ENCODE measurements at places on chromosomes 1 and 21.

- DNase-seq, result no peak
Observed at GRCh38 chr1:164950541-164950986, 391.6 kb downstream of the PBX1 start.

- DNase-seq, result no peak
Observed at GRCh38 chr1:21262293-21263051, 27.8 kb downstream of the ECE1 start.

DNA sequence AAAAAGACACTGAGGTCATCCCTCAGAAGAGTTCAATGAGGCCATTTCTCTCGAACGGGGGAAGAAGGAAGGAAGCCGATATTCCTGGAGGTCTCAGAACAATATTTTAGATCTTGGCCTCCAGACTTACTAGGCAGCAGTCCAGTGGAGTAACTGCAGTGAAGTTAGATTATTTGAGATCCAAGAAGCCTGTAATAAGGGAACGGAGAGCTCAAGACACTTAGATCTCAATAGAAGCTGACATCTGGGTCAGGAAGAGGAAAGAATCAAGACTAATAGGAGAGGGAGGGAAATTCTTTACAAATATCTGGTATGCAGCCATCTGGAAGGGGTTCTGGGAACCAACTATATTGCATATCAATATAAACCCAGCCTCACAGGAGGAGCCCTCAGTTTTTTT, 13.6 kb upstream of the ENAH start:
- DNase-seq, result no peak

- DNase-seq, result no peak
Observed at GRCh38 chr1:109199710-109200109, 14.0 kb upstream of the SARS1 start.

DNA sequence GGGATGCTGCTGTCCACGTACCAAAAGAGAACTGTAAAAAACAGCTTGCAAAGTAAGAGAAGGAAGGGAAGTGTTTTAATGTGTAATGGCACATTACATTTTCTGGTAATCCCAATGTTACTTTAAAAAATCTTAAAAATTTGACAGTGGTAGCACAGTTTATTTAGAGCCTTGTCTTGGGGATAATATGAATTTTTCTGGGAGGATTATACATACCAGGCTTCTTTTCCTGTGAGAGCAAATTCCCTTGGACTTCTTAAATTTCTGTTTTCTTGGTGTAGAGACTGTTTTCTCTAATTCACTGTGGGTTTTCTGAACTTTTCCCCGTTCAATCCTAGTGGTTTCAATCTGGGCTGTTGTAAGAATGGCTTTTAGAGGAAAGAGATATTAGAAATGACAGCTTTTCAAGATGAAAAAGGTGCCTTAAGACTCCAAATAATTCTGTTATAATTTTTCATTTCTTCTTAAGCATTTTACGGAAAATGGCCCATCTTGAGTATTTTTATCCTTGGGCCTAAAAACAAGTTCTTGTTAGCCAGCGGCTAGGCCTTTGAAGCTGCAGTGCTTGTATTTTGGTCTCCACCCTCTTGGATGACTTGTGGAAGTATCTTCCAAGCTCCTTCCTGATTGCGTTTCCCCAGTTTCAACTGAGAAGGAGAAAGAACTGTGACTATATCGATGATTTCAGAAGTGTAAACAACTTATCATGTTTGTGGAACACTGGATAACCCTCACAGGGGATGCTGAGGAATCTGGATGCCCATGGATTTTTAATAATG, 70.0 kb downstream of the LEPR start:
- no peak for DNase-seq

GRCh38 chr1:214506972-214507431, 44.4 kb downstream of the PTPN14 start:
- no peak for DNase-seq

DNA sequence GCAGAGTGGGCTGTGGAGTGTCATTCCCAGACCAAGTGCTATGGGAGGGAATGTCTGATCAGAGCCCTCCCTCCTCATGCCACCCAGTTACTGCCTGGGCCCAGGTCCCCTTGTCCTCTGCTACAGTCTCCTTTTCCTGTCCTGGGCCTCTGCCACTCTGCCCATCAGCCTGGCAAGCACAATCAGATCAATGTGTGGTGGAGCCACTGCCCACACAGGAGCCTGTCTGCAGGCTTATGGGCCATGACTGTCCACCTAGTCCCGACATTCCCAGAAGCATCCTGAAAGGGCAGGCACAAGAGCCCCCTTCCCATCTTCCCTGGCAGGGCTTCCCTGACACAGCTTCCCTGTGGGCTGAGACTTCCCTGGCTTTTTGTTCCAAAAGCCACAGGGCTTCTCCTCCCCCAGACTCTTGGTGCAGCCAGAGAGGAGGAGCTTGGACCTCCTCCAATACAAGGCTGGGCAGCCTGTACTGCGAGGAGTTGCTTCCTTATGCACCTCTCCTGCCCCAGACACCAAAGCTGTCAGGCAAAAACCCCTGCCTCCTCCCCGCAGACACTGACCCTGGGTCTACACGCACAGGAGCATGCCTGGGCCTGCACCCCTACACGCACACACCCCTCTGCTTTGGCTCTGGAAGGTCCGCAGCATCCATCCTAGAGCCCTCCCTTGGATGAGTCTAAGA, 29.2 kb upstream of the CNTN2 start:
- no peak for DNase-seq

DNA sequence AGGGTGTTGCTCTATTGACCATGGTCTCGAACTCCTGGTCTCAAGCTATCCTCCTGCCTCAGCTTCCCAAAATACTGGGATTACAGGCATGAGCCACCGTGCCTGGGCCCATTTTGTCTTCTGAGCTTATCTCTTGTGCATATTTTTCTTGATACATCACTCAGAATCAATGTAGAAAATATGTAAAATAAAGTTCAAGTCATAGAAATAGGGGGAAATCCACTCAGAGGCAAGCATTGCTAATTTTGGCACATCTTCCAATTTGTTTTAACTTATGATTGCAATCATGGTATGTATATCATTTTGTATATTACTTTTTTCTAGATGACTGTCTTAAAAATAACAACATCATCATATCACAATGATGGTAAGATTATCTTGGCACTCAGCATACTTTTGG, 21.6 kb downstream of the RIT1 start:
- no peak for DNase-seq

GRCh38 chr1:65630855-65631254, 161.8 kb upstream of the PDE4B start:
- no peak for DNase-seq

DNA sequence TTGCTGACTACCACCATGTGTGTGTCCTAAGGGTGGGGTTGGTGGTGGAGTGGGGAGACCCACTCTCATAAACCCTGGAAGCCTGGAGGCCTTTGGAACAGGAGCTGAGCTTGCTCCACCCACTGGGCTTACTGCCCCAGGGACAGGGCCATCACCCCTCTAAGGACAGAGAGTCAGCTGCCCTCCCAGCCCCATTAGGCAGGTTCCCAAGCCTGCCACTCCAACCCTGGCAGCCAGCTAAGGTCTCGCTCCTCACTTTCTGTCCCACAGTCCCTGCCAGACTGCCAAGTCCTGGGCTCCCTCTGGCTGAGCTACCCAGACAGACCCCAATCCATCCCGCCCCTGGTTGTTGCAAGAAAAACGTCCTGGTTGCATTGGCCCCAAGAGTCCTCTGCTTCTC, 3.8 kb downstream of the NT5C1A start:
- no peak for DNase-seq

DNA sequence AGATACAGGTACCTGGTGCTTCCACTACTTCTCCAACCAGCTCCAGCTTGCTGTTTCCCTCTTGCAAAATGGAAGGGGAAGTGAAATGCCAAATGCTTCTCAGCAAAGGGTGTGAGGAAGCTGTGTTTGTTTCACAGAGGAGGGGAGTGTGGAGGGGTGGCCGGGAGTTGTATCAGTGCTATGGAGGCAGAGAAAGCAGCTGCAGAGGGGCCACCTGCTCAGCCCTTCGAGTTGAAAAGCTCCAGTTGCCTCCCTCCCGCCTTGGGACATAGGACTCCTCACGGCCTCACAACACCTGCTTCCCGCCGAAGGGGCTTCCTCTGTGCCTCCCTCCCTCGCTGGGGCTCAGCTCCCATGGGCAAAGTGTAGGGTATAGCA, 12.1 kb upstream of the LINGO4 start:
- no peak for DNase-seq

GRCh38 chr1:12167493-12168429, 970 bp downstream of the TNFRSF1B start:
- DNase-seq, result no peak

DNA sequence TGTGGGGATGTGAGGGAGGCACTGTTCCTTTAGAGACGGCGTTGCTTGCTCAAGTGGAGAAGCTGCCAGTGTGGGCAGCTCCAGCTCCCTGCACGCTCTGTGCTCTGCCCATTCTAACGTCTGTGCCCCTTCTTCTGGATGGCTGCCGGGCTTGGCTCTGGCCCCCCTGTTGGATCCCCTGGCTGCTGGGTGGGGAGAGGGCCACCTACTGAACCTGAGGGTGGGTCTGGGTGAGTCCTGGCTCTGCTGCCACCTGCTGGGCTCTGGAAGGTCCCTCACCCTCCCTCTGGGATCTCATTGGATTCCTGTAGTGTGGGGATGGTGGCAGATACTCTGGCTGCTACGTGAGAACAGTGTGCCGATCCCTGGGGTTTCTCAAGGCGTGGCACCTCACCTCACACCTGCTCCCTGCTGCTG, 5.0 kb downstream of the PFKL start:
- no peak for DNase-seq

GRCh38 chr1:242162140-242162539, 163.2 kb upstream of the MAP1LC3C start:
- DNase-seq, result no peak

GRCh38 chr1:24248859-24249258, 61.8 kb upstream of the IFNLR1 start:
- DNase-seq, result no peak

DNA sequence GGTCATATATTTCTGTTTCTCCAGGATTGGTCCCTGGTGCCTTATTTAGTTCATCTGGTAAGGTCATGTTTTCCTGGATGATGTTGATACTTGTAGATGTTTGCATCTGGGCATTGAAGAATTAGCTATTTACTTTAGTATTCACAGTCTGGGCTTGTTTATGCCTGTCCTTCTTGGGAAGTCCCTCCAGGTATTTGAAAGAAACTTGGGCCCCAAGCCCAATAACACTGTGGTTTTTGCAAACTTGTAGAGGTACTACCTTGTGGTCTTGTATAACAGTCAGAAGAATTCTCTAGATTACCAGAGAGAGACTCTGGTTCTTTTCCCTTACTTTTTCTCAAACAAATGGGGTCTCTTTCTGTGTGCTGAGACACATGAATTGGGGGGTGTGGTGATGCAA, 251.4 kb upstream of the B3GALT2 start:
- DNase-seq, result no peak

GRCh38 chr1:113941245-113941559, 12.1 kb downstream of the HIPK1 start:
- no peak for DNase-seq

GRCh38 chr1:172293429-172293828, 127.1 kb upstream of the C1orf105 start:
- no peak for DNase-seq

GRCh38 chr1:8763888-8764287, 53.6 kb downstream of the RERE start:
- DNase-seq, result no peak

- no peak for DNase-seq
Observed at GRCh38 chr1:41278076-41278475, 36.0 kb upstream of the SCMH1 start.

DNA sequence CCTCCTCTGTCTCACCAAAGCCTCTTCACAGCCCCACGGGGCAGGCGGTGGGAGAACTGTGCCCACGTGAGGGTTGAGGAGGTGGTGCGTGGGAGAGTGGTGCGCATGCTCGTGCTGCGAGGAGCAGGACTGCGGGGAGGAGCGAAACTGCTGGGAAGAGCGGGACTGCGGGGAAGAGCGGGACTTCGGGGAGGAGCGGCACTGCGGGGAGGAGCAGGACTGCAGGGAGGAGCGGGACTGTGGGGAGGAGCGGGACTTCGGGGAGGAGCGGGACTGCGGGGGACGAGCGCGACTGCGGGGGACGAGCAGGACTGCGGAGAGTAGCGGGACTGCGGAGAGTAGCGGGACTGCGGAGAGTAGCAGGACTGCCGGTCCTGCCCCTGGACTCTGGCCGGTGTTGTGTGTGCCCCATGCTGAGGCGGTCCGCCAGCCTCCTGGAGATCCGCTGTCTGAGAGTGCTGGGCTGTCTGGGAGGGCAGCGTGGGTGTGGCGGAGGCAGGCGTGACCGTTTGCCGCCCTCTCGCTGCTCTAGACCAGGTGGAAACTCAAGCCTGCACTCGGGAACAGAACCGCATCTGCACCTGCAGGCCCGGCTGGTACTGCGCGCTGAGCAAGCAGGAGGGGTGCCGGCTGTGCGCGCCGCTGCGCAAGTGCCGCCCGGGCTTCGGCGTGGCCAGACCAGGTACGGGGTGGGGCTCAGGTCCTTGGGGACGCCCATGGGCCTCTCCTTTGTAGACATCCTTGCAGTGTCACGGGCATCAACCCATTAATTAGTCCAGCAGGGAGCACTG, 24.6 kb downstream of the TNFRSF1B start:
- no peak for DNase-seq

- DNase-seq, result no peak
Observed at GRCh38 chr1:240967070-240967724, 355.2 kb upstream of the GREM2 start.

GRCh38 chr1:227828786-227829185, 13.3 kb downstream of the PRSS38 start:
- no peak for DNase-seq

DNA sequence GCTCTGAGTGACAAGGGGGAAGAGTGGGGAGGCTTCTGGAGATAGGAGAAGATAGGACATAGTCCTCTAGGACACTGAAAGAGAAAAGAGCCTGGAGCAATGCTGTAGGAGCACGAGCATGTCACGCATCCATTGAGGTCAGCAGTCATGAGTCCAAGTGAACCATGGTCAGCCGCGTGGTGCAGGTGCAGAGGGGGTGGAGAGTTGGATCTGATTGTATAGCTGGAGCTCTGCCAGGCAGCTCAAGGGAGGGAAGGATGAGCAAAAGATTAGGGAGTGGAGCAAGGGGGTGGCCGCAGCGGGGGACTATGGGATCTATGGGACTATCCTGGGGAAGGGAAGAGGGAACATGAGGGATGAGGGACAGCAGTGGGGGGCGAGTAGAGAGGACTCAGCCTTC, 14.0 kb downstream of the PADI1 start:
- DNase-seq, result no peak

- DNase-seq, result no peak
Observed at GRCh38 chr21:15247613-15248012, 182.8 kb upstream of the NRIP1 start.

- DNase-seq, result no peak
Observed at GRCh38 chr21:42080788-42081083, 9.6 kb downstream of the UMODL1 start.

- DNase-seq, result no peak
Observed at GRCh38 chr1:151492120-151492519, 19.1 kb upstream of the CGN start.

Measured in omental fat pad (tissue), 4 donors.